ENCODE measurements at places on chromosomes 4 and X.

GRCh38 chrX:129779747-129780146 lies at the start of gene SASH3:
Gene SASH3, plus strand, starts transcription at chrX:129779949. Its CDS starts 149 bp downstream, at chrX:129780098.
- DNase-seq, result peak; percentile 78

DNA sequence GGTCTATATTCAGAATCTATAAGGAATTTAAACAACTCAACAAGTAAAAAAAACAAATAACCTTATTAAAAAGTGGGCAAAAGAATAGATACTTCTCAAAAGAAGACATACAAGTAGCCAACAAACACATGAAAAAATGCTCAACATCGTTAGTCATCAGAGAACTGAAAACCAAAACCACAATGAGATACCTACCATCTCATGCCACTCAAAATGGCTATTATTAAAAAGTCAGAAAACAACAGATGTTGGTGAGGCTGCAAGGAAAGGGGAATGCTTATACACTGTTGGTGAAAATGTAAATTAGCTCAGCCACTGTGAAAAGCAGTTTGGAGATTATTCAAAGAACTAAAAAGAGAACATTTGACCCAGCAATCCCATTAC lies 201.6 kb downstream of the QDPR start:
- DNase-seq, result no peak

GRCh38 chr4:161336016-161336530 lies 827.7 kb downstream of the FSTL5 start:
- DNase-seq, result no peak

DNA sequence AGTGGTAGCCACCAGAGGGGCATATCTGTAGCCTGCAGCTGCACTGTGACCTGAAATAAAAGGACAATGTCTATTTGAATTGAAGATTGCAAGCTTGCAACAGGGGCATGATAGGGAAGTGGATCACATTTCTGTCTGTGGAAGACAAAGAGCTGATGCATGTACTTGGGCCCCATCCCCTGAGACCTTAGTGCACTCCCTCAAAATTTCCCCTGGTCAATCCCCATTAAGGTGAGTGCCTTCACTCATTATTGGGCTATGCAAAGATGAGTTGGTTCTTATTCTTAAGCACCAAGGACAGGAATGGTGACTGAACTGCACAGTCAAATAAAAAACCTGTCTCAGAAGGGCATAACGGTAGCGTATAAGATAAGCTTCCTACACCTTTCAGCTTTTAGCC lies 273.1 kb upstream of the ARSJ start:
- no peak for DNase-seq

Measured in CD4-positive, alpha-beta T cell treated with Interleukin-6 for 4 hours (primary cell).